ENCODE measurements at places on chromosomes 16 and 17. TPM values are rescaled to one million over a fixed set of nuclear protein-coding genes. Genes with fewer than 3 reads are reported as not detected.

TEX14 gene
- 0.47 TPM for total RNA-seq

GP1BA gene
- not detected for total RNA-seq

NEUROD2 gene
- not detected for total RNA-seq

RNF222 gene
- total RNA-seq: 1.2 TPM

ANKRD40 gene
- 24.0 TPM for total RNA-seq

CEP295NL gene
- 2.6 TPM for total RNA-seq

ABI3 gene
- total RNA-seq: 5.8 TPM

TBC1D3C gene
- not detected for total RNA-seq

PLLP gene
- 2.5 TPM for total RNA-seq

MSL1 gene
- 79.2 TPM for total RNA-seq

MEIOC gene
- not detected for total RNA-seq

KRT27 gene
- not detected for total RNA-seq

STX1B gene
- total RNA-seq: 3.1 TPM

KCNG4 gene
- total RNA-seq: not detected

- H3K4me3 ChIP-seq: peak overlapping the region; percentile 78
- peaks cover 41% of the 10 kb centered on the region for H3K4me1 ChIP-seq
- DNase-seq: no peak
- H3K36me3 ChIP-seq: peaks cover 42% of the 10 kb centered on the region
- peak overlapping the region; percentile 85 for H3K27ac ChIP-seq
Observed at GRCh38 chr17:58351182-58351581, 819 bp downstream of the SUPT4H1 start.

DNA sequence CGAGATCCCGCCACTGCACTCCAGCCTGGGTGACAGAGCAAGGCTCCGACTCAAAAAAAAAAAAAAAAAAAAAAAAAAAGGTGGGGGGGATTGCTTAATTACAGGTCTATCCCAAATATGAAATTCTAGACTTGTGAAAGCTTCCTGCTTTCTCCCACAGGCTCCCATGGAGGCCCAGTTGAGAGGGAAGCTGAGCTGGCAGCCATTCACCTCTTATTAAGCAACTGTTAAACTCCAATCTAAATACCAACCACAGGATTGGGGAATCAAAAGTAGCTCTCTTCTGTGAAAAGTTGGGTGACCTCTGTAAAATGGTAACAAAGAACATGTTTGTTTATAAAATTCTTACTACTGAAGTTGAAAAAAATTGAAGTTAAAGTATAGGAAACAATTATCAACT lies 45.8 kb upstream of the STAC2 start:
- no peak overlapping the region for H3K4me3 ChIP-seq
- H3K36me3 ChIP-seq: peaks cover 59% of the 10 kb centered on the region
- H3K4me1 ChIP-seq: no peaks in the 10 kb centered on the region
- no peaks in the 10 kb centered on the region for H3K27me3 ChIP-seq
- no peak for DNase-seq

DNA sequence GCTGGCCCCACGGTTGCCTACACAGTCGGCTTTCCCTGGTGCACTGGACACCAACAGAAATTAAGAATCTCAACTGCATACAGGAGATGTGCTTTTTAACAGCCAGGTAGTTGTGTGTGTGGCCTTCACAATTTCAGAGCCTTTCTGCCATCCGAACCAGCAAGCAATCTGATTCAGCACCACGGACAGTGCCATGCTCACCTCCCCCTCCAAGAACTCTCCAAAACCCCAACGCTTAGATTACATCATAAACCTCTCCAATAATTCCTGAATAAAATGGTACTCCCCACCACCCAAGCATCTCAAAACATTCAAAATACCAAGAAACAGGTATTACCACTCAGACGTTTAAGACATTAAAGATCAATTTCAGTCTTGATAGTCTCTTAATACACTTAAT lies 31.8 kb downstream of the USP7 start:
- peaks cover 32% of the 10 kb centered on the region for H3K4me1 ChIP-seq
- no peak overlapping the region for H3K27ac ChIP-seq
- peak; percentile 47 for DNase-seq
- H3K36me3 ChIP-seq: peaks cover 32% of the 10 kb centered on the region
- H3K4me3 ChIP-seq: no peak overlapping the region

GRCh38 chr16:29757950-29758466 lies 12.2 kb upstream of the C16orf54 start:
- peaks cover 49% of the 10 kb centered on the region for H3K4me1 ChIP-seq

- no peak overlapping the region for H3K27ac ChIP-seq
- no peaks in the 10 kb centered on the region for H3K27me3 ChIP-seq
- DNase-seq: no peak
- no peak overlapping the region for H3K4me3 ChIP-seq
- H3K36me3 ChIP-seq: no peaks in the 10 kb centered on the region
Observed at GRCh38 chr17:16477255-16477654, 14.7 kb downstream of the LRRC75A start.

- peak overlapping the region; percentile 64 for H3K4me3 ChIP-seq
- H3K27me3 ChIP-seq: no peaks in the 10 kb centered on the region
- H3K36me3 ChIP-seq: peaks cover 38% of the 10 kb centered on the region
- DNase-seq: no peak
- peaks cover 65% of the 10 kb centered on the region for H3K4me1 ChIP-seq
Observed at GRCh38 chr17:74213861-74214391, 555 bp downstream of the TTYH2 start.

GRCh38 chr16:1379304-1380076 lies 27.8 kb downstream of the GNPTG start:
- H3K36me3 ChIP-seq: peaks cover 40% of the 10 kb centered on the region
- no peaks in the 10 kb centered on the region for H3K27me3 ChIP-seq
- DNase-seq: peak; percentile 58
- no peak overlapping the region for H3K27ac ChIP-seq
- H3K4me3 ChIP-seq: peak overlapping the region; percentile 26

DNA sequence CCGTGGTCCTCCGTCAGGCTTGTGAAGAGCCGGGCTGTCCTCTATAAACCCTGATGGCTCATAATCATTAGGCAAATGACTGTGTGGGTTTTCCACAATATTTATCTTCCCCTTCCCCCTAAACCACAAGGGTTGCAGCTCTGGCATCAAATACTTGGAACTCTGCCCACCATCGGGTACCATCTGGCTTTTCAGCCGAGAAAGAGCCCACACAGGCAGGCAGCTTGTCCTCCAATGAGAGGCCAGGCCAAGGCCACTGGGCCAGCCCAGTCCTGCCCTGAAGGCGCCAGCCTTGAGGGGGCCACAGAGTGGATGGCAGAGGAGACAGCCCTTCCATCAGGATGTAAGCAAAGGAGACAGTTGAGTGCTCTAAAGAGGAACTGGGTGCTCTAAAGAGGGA lies 31.8 kb upstream of the NAT9 start:
- H3K36me3 ChIP-seq: peaks cover 55% of the 10 kb centered on the region
- no peak overlapping the region for H3K27ac ChIP-seq
- no peak for DNase-seq
- no peak overlapping the region for H3K4me3 ChIP-seq
- no peaks in the 10 kb centered on the region for H3K4me1 ChIP-seq

DNA sequence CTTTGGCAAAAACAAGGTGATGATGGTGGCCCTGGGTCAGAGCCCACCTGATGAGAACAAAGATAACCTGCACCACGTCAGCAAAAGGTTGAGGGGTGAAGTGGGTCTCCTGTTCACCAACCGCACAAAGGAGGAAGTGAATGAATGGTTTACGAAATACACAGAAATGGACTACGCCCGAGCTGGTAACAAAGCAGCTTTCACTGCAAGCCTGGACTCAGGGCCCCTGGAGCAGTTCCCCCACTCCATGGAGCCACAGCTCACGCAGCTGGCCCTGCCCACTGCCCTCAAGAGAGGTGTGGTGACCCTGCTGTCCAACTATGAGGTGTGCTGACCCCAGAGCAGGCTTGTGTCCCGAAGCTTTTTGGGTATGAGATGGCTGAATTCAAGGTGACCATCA lies 29.7 kb upstream of the DLX4 start:
- H3K4me3 ChIP-seq: no peak overlapping the region
- no peak overlapping the region for H3K27ac ChIP-seq
- no peaks in the 10 kb centered on the region for H3K36me3 ChIP-seq
- H3K27me3 ChIP-seq: peaks cover 10% of the 10 kb centered on the region

- no peaks in the 10 kb centered on the region for H3K27me3 ChIP-seq
- H3K4me3 ChIP-seq: peak overlapping the region; percentile 70
- H3K4me1 ChIP-seq: peaks cover 29% of the 10 kb centered on the region
Observed at GRCh38 chr17:68205808-68206720, 41.8 kb upstream of the AMZ2 start.

GRCh38 chr17:37179893-37180292 lies 195.9 kb upstream of the C17orf78 start:
- peaks cover 13% of the 10 kb centered on the region for H3K36me3 ChIP-seq
- no peak overlapping the region for H3K27ac ChIP-seq
- no peak for DNase-seq
- no peaks in the 10 kb centered on the region for H3K27me3 ChIP-seq
- H3K4me1 ChIP-seq: no peaks in the 10 kb centered on the region

DNA sequence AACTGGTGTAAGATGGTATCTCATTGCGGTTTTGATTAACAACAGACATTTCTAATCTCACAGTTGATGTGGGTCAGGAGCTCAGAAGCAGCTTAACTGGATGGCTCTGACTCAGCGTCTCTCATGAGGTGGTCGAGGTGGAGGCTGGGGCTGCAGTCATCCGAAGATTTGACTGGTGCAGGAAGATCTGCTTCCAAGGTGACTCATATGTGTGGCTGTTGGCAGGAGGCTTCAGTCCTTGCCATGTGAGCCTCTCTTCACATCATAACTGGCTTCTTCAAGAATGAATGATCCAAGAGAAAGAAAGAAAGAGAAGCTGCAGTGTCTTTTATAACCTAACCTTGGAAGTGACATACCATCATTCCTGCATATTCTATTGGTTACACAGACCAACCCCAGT lies 376.1 kb downstream of the SEC14L1 start:
- H3K27me3 ChIP-seq: no peaks in the 10 kb centered on the region
- no peaks in the 10 kb centered on the region for H3K36me3 ChIP-seq
- DNase-seq: no peak
- H3K27ac ChIP-seq: no peak overlapping the region

DNA sequence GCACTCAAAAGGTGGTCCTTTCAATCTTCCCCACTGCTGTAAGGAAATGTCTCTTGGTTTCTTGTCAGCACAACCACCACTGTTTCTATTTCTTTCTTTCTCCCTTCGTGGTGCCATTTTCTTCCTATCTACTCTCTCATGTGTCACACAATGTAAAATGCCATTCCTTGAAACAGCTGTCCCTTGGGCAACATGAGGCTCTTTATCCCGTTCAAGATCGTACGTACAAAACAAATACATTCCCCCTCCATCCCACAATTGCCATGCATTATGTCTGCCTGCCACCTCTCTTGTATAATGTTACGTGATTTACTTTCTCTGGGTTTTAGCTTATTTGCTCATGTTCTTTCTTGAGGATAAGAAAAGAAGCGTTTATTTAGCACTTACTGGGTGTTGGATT lies 410.6 kb downstream of the HS3ST4 start:
- DNase-seq: no peak
- H3K27ac ChIP-seq: no peak overlapping the region
- no peaks in the 10 kb centered on the region for H3K4me1 ChIP-seq
- H3K36me3 ChIP-seq: no peaks in the 10 kb centered on the region

DNA sequence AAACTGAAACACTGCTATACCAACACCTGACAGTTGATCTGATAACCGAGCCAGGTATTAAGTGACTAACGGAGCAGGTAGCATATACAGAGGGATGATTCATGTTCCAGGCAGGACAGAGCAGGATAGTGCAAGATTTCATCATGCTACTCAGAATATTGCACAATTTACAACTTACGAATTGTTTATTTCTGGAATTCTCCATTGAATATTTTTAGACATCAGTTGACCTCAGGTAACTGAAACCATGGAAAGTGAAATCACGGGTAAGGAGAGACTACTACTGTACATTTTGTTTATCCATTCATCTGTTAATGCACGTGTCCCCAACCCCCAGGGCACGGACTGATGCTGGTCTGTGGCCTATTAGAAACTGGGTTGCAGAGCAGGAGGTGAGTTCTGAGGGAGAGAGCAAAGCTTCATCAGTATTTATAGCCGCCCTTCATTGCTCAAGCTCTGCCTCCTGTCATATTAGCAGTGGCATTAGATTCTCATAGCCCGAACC lies 14.5 kb upstream of the PPM1E start:
- DNase-seq: no peak
- no peaks in the 10 kb centered on the region for H3K27me3 ChIP-seq
- no peak overlapping the region for H3K4me3 ChIP-seq
- H3K36me3 ChIP-seq: no peaks in the 10 kb centered on the region

- no peak overlapping the region for H3K4me3 ChIP-seq
- DNase-seq: no peak
- no peaks in the 10 kb centered on the region for H3K27me3 ChIP-seq
- peaks cover 14% of the 10 kb centered on the region for H3K36me3 ChIP-seq
- H3K4me1 ChIP-seq: no peaks in the 10 kb centered on the region
- H3K27ac ChIP-seq: no peak overlapping the region
Observed at GRCh38 chr16:20925751-20926150, 25.2 kb downstream of the LYRM1 start.

DNA sequence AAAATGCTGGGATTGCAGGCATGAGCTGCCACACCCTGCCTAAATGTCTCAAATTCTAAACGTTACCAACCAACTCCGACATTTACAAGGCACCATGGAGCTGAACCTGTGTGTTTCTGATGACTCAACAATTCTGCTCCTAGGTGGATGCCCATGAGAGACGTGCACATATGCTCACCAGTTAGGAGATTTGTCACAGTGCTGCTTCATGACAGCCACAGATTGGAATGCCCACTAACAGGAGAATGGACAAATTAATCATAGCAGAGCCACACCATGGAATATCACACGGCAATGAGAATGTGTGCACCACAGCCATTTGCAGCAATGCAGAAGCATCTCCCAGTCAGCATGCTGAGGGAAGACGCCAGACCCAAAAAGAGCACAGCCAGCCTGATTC lies 8.0 kb upstream of the KCNG4 start:
- H3K27ac ChIP-seq: no peak overlapping the region
- peaks cover 2% of the 10 kb centered on the region for H3K27me3 ChIP-seq
- no peaks in the 10 kb centered on the region for H3K36me3 ChIP-seq
- H3K4me3 ChIP-seq: no peak overlapping the region
- no peak for DNase-seq
- no peaks in the 10 kb centered on the region for H3K4me1 ChIP-seq

GRCh38 chr17:61128661-61129115 lies 271.0 kb upstream of the TBX2 start:
- no peaks in the 10 kb centered on the region for H3K27me3 ChIP-seq
- H3K4me3 ChIP-seq: no peak overlapping the region
- H3K4me1 ChIP-seq: no peaks in the 10 kb centered on the region
- no peaks in the 10 kb centered on the region for H3K36me3 ChIP-seq
- no peak for DNase-seq

GRCh38 chr17:55090079-55090492 lies 121.5 kb downstream of the STXBP4 start:
- H3K4me3 ChIP-seq: no peak overlapping the region
- peaks cover 12% of the 10 kb centered on the region for H3K4me1 ChIP-seq
- peak; percentile 28 for DNase-seq
- no peaks in the 10 kb centered on the region for H3K36me3 ChIP-seq
- H3K27me3 ChIP-seq: no peaks in the 10 kb centered on the region

DNA sequence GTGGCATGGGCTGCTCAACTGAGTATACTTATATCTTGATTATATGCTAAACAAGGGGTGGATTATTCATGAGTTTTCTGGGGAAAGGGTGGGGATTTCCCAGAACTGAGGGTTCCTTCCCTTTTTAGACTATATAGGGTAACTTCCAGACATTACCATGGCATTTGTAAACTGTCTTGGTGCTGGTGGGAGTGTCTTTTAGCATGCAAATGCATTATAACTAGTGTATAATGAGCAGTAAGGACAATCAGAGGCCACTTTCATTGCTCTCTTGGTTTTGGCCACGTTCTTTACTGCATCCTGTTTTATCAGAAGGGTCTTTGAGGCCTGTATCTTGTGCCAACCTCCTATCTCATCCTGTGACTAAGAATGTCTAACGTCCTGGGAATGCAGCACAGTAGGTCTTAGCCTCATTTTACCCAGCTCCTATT lies 12.0 kb downstream of the PRR11 start:
- no peak overlapping the region for H3K4me3 ChIP-seq
- no peaks in the 10 kb centered on the region for H3K4me1 ChIP-seq
- no peaks in the 10 kb centered on the region for H3K27me3 ChIP-seq
- no peak overlapping the region for H3K27ac ChIP-seq
- H3K36me3 ChIP-seq: no peaks in the 10 kb centered on the region

All from CD4-positive, alpha-beta T cell (primary cell).